Cerebellum (tissue), 4 donors: ENCODE measurements at places on chromosomes 16 and 17.

GRCh38 chr17:56985371-56986162 lies 7.6 kb downstream of the SCPEP1 start:
- no peak for DNase-seq

GRCh38 chr16:88502371-88502770 lies 49.3 kb downstream of the ZFPM1 start:
- no peak for DNase-seq

- DNase-seq: no peak
Observed at GRCh38 chr17:37708008-37708615, 36.7 kb downstream of the HNF1B start.

GRCh38 chr16:89860747-89861304 lies 12.6 kb upstream of the TCF25 start:
- DNase-seq: peak; percentile 60

DNA sequence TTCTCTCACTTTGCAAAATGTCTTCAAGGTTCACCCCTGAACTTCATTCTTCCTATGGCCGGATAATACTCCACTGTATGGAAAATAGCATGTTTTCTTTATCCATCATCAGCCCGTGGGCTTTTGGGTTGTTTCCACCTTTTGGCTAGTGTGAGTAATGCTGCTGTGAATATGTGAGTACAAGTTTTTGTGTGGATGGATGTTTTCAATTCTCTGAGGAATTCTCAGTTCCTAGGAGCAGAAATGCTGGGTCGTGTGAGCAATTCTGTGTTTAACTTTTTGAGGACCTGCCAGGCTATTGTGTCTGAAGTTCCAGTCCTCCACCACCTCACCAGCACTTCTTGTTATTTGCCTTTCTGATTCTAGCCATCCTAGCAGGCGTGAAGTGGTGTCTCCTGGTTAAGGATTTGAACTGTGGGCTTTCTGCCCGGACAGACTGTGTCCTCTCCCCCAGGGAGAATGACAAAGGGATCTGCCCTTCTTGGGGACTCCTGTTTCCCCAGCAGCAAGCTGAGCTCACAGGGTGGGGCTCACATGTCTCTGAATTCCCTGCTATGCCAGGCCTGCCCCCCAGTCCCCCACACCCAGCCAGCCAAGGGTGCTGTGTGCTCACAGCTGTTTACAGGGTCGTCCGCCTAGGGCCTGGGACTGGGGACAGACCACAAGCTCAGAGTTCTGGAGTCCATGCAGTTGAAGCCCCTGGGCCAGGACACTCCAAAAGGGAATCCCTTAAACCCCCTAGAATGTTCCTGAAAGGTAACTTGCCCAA lies 92.2 kb upstream of the CIBAR2 start:
- DNase-seq: no peak

DNA sequence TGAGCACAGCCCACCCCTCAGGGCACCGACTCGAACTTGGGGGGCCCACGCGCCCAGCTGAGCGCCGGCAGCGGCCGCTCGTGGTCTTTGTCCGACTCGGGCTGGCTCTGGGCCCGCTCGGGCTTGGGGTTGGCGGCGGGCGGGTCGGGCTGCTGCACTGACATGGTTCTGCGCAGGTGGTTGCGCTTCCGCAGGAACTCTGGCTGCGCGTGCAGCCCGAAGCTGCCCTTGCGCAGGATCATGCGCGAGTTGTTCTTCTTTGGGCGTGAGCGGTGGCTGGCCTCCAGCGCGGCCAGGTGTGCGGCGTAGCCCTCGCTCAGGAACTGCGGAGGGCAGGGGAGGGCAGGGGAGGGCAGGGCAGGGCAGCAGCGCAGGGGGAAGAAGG lies 11.1 kb downstream of the PIMREG start:
- no peak for DNase-seq

DNA sequence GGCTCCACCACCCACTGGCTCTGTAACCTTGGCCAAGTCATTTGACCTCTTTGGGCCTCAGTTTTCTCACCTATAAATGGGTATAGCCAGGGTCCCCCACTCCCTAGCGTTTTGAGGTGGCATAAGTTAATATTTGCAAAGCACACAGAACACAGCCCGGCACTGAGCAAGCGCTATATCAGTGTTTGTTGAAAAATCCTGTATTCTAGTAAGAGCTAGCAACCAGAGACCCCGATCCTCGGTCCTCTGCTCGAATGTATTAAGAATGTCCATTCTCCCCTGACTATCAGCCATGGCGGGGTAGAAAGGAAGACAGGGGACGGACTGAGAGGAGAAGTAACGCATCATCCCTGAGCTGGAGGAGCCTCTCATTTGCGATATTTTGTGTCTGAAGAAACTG lies 131.2 kb downstream of the IRF8 start:
- DNase-seq: no peak

DNA sequence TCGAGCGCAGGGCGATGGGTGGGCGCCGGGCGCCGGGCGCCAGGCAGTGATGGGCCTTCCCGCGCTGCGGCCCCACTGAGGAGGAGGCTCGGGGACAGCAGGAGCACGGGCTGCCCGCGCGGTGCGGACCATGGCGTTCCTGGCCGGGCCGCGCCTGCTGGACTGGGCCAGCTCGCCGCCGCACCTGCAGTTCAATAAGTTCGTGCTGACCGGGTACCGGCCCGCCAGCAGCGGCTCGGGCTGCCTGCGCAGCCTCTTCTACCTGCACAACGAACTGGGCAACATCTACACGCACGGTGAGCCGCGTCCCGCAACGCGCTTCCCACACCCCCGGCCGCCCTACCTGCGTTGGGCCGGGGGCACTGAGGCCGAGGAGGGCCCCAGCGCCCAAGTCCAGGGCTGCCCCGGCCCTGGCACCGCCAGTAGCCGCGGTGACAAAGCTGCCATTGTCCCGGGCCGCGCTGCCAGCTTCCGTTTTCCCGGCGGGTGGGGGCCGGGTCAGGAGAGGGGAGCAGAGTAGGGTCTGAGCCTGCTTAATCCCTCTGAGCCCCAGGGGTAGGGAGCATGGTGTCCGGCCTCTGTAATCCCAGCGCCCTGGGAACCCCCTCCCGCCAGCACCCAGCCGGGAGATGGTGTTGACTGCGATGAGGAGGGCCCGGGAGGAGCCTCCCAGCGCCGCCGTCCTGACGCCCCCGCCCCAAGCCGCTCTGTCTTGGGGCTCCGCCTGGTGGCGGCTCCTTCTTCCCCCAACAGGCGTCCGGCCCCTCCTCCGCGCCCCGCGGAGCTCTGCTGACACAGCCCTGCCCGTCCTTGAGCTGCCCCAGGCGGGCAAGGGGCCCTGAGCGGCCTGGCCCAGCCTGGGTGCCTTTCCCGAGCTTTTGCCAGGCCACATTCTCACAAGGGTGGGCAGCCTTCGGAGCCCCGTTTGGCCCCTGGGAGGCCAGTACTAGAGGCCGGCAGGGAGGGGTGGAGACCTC lies 685 bp downstream of the PAQR4 start:
- no peak for DNase-seq
